ENCODE measurements at places on chromosomes 1 and 21.

- DNase-seq, result no peak
These were observed 1.2 kb upstream of the KCNE1 start for GRCh38 chr21:34513129-34513675.

- DNase-seq, result no peak
These were observed 63.3 kb upstream of the ATP2B4 start for GRCh38 chr1:203563291-203563690.

GRCh38 chr1:53025034-53025768 lies 36.8 kb upstream of the PODN start:
- DNase-seq, result peak; percentile 44

GRCh38 chr1:33379631-33380354 lies 51.1 kb downstream of the PHC2 start:
- DNase-seq, result no peak

DNA sequence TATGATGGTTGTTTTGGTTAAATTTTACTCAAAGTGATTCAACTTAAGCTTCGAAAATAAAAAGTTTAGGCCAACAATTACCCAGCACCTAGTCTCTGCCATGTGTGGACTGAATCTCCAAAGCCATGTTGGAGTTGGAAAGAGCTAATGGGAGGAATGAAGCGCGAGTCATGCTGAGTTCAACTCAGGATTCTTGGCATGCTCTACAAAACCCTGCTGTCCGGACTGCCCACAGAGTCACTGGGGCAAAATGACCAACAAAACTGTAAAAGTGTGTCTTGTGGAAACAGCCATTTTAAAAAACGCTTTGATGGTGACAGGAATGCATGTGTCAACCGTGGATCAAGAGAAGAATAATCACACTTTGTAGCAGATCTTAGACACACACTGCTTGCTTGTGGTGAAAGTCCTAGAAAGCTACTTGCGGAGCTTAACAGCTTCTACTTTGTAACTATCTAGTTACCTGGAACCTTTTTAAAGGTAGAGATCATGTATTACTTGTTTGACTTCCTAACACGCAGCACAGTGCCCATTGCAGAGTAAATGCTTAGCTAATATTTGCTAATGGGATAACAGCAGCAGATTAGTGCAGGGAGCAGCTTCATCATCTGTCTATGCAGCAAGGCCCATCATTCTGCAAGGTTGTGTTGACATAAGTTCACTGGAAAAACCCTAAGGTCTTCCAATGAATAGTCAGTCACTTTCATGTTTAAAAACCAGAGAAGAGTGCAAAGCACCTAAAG lies 7.0 kb upstream of the GBP6 start:
- no peak for DNase-seq

DNA sequence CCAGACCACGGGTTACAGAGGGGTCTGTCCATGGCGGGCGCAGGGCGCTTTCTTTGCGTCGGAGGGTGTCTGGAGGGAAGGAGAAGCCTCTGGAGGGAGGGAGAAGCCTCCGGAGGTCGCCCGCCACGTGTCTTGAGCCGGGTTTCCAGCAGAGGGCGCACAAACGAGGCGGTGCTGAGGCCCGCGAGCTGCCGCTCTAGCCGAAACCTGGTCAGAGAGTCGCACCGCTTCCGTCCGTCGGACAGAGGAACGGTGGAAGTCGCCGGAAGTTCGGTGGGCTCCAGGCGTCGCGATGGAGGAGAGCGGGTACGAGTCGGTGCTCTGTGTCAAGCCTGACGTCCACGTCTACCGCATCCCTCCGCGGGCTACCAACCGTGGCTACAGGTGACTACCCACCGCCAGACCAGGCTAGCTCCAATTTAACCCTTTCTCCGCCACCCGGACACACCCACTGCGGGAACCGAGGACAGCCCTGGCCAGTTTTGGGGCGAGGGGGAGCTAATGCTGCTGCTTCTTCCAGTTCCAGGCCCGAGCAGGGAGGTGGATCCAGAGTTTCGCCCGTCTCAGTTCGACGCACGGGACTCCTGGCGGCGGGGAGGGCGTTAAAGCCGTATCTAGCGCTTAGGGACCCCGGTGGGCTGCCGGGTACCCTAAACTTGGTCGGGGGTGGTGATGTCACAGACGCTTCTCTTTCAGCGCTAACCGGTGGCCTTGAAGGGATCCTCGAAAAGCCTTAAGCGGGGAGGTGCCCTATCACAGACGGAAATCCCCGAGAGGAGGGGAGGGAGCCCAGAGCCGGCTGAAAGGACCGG lies at the start of gene NECAP2:
Gene NECAP2, plus strand, starts transcription at position 255 of the 812 bp plus-strand sequence. Its CDS starts 38 bp downstream, at position 293.
- peak; percentile 94 for DNase-seq

GRCh38 chr1:116330342-116330652 lies 42.7 kb upstream of the ATP1A1 start:
- DNase-seq, result no peak

GRCh38 chr21:46560568-46561444 lies 44.1 kb downstream of the S100B start:
- no peak for DNase-seq

GRCh38 chr1:22317231-22317919 lies 134.3 kb upstream of the ZBTB40 start:
- peak; percentile 22 for DNase-seq

- DNase-seq, result no peak
These were observed 25.1 kb upstream of the RWDD3 start for GRCh38 chr1:95208876-95209275.

- DNase-seq, result no peak
These were observed 27.0 kb downstream of the C2CD2 start for GRCh38 chr21:41926807-41927171.

- no peak for DNase-seq
These were observed 110.1 kb downstream of the FOXD2 start for GRCh38 chr1:47547753-47548573.

All from ureter (tissue), 1 donor.